GM04503 (cell line): ENCODE measurements at places on chromosomes 5 and 9.

DNA sequence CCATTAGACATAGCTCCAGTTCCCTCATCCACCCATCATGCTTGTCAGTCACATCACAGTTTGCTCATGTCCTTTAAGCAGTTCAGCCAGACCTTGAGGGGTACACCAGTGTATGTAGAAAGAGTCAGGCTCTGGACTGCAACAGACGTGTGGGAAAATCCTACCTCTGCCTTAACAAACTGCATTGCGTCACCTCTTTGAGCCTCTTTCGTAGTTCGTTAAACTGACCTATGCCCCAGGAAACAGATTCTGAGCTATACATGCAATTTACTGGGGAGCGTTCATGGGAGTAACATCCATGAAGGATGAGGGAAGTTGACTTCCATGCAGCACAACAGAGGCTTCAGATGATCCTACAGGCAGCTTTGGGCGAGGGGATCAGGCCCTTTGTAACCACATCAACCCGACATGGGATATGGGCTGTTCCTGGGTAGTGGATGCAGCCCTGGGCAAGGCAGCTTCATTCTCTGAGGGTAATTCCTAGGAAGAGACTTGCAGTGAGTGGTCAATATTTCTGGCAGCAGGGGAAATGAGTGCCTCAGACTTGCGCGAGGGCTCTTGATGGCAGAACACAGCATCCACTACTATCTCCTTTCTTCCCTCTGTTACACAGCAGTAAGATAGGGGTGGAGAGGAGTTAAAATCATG, 4.3 kb downstream of the SPINK4 start:
- DNase-seq = no peak

DNA sequence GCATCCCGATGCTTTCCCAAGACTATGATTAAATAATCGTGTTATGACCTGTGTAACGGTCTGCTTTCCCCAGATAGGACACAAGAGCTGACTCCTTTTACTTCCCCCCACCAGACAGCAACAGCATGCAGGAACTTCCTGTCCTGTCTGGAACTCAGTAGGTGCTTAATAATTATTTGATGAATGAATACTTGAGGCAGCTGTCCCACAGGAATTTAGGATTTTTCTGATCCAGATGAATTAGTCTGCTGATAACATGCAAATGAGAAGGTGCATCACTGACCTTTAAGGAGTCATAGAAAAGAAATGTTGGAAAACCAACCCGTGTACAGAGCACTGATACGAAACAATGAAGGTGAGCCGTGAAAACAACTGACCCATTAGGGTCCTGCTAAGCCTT, 12.2 kb downstream of the RNF130 start:
- no peak for DNase-seq

- DNase-seq = no peak
Observed at GRCh38 chr9:114156657-114157421, 1.5 kb downstream of the COL27A1 start.

DNA sequence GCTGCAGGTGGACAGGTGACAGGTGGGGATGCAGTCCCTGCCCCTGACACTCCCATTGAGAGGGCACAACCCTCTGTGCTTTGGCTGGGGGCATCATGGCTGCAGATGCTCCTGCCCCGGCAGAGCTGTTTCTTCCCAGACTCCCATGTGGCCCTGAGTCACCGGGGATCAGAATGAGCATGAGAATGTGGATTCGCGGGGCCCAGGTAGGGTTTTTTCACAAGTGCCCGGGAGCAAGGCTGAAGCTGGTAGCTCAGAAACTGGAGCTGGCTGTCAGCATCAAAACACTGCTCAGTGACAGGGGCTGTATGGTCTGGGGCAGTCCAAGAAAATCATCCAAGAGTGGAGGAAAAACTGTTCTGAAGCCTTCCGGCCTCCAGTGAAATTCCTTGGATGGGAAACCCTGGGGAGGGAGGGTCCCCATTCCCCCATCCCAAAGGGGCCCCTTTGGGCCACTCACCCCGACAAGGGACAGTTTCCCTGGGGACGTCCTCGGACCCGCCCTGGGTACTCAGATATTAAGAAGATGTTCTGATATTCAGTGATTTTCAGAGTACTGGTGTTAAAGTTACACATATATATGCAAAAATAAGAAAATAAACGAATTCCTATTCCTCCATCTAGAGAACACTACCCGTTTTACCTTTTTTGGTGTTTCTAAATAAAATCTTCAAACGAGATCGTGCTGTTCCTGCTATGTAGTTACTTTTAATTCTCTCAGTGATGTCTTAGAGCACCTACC, 120.1 kb upstream of the LPCAT1 start:
- no peak for DNase-seq

DNA sequence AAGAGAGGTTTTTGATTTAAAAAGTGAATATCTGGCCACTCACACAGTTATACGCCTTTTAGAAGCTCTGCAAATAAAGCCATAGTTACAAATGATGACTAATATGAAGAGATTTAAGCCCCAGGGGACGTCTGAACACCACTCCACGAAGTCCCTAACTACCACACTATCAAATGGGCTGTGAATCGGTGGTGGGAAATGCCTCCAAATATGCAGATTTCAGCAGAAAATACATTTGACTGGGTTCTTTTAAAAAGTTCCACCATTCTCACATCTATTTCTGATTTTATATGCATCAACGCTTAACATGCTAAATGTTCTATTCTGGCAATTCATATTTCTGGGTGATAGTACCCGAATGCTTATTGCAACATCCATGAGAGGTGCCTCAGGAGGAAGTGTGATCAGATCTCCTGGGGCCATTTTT, 22.5 kb downstream of the TICAM2 start:
- DNase-seq = no peak
